Hematopoietic multipotent progenitor cell treated with erythropoietin and hydrocortisone succinate and interleukin-3 and kit ligand, for 4 days (in vitro differentiated cells): ENCODE measurements at places on chromosomes 7 and 10.

GRCh38 chr7:150420987-150421674 is 29.3 kb upstream of the GIMAP8 start:
- peak; percentile 91 for DNase-seq

- DNase-seq = peak; percentile 2
Observed at GRCh38 chr10:108147346-108147745, 982.8 kb upstream of the SORCS1 start.

GRCh38 chr10:95559896-95560277 is 1.3 kb downstream of the SORBS1 start:
- no peak for DNase-seq

DNA sequence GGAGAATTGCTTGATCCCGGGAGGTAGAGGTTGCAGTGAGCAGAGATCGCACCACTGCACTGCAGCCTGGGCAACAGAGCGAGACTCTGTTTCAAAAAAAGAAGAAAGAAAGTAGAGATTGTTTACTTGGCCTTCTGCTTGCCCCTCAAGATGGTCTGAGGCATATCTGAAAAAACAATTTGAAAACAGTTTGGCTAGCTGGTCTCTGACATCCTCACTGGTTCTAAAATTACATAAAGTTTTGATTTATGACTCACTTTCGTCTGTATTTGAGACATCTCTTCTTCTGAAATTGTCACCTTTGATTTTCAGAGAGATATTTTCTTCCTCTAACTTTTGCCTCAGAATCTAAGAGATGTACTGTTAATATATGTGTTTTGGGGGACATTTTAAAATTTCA is 49.6 kb upstream of the HELLS start:
- no peak for DNase-seq

DNA sequence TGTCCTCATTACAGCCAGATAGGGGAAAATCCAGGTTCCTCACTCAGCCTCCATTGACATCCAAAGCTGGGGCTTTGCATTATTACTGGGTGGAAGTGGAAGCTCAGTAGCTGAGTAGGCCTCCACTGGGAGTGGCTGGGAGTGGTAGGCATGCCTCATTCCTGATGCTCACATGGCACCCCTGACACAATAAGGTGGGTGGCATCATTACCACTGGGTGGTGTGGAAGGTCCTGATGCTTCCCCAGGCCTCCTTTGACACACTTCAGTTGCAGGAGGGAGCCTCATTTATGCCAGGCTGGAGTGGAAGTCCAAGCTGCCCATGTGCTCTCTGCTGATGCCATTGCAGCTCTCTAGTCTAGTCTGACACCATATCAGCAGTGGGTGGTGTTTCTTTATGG is 48.2 kb upstream of the GPR141 start:
- no peak for DNase-seq

DNA sequence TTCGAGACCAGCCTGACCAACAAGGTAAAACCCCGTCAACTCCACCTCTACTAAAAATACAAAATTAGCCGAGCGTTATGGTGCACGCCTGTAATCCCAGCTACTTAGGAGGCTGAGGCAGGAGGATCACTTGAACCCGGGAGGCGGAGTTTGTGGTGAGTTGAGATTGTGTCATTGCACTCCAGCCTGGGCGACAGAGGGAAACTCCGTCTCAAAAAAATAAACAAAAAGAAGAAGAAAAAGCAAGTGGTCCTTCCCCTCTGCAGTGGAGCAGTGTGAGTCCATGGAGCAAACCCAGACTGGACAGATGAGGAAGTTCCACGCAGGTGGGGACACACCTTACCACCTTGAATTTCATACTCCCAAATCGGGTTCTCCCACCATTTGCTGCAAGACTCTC is 13.1 kb upstream of the SERPINE1 start:
- no peak for DNase-seq
